Nasal cavity respiratory epithelium epithelial cell of viscerocranial mucosa (primary cell): ENCODE measurements at places on chromosomes 16 and 17. TPM values are rescaled to one million over a fixed set of nuclear protein-coding genes. Genes with fewer than 3 reads are reported as not detected.

Gene C16orf54
- not detected in 2 replicates for total RNA-seq

Gene MEOX1
- total RNA-seq, result 0.34 TPM in 1 of 2 replicates, not detected in the other

Gene HS3ST3A1
- total RNA-seq, result 0.07 and 0.34 TPM in 2 replicates

Gene LRRC37B
- 8.5 and 16.2 TPM in 2 replicates for total RNA-seq

Gene C1QL1
- total RNA-seq, result under 0.01 and 0.07 TPM in 2 replicates

Gene EFNB3
- under 0.01 and 0.14 TPM in 2 replicates for total RNA-seq

Gene KRTAP17-1
- not detected in 2 replicates for total RNA-seq

Gene MT3
- not detected in 2 replicates for total RNA-seq

Gene KRT9
- total RNA-seq, result 0.21 and 0.34 TPM in 2 replicates

Gene MYLK3
- total RNA-seq, result under 0.01 and 0.14 TPM in 2 replicates

Gene KRT33A
- total RNA-seq, result 0.28 and 0.68 TPM in 2 replicates

Gene CES3
- total RNA-seq, result 1.4 TPM in 2 replicates

Gene GFAP
- under 0.01 TPM in 1 of 2 replicates, not detected in the other for total RNA-seq

Gene TBC1D3C
- total RNA-seq, result 1.6 TPM in 1 of 2 replicates, not detected in the other

Gene CACNB1
- total RNA-seq, result 1.4 and 6.2 TPM in 2 replicates

Gene CMTM2
- total RNA-seq, result not detected in 2 replicates

Gene SLC5A10
- under 0.01 and 0.07 TPM in 2 replicates for total RNA-seq

Gene CCDC200
- not detected in 2 replicates for total RNA-seq

Gene HOXB5
- total RNA-seq, result under 0.01 TPM in 1 of 2 replicates, not detected in the other

Gene SCPEP1
- 54.3 and 186 TPM in 2 replicates for total RNA-seq

Gene SLC13A2
- total RNA-seq, result 0.07 TPM in 1 of 2 replicates, not detected in the other

Gene CDYL2
- total RNA-seq, result 2.1 and 4.1 TPM in 2 replicates

Gene UMOD
- not detected in 2 replicates for total RNA-seq

Gene ABCC3
- 18.1 and 27.3 TPM in 2 replicates for total RNA-seq

Gene TBC1D3B
- total RNA-seq, result 1.4 and 3.2 TPM in 2 replicates

Gene USP6
- total RNA-seq, result not detected in 2 replicates

Gene DLX4
- total RNA-seq, result 0.07 TPM in 1 of 2 replicates, not detected in the other

Gene NOS2
- total RNA-seq, result not detected in 2 replicates
